ENCODE measurements at places on chromosomes 6 and 20.

DNA sequence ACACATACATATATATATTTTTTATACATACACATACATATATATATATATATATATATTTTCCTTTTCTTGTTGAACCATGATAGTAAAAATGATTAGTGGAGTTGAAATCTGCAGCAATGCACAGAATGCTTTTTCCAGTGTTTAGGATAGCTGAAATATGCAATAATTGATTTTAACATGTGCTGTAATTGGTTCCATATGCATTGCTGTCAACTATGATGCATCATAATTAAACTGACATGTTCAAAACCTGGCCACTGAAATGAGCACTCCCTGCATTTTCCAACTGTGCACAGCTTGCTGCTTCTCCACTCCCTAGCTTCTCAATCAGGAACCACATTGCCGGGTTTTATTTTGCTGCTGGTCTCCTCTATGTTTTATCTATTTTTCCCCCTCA lies 358.3 kb downstream of the PAX1 start:
- DNase-seq = no peak

DNA sequence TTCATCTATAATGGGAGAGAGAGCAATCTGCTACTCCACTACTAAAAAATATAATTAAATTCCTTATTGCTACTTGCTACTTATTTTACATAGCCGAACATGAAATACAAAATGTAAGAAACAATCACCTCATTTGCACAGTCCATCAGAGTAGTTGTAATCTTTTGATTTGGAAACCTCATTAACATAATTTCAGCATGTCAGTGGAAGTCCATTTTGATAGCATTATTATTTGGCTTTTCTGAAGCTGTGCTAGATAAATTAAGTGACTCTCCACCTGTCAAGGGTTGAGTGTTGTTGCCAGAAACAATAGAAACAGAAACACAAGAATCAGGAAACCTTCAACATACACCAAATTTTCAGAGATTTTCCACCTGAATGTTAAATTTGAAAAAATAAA lies 250.0 kb downstream of the RFPL4B start:
- no peak for DNase-seq

GRCh38 chr6:28978959-28979561 lies 26.1 kb downstream of the ZNF311 start:
- no peak for DNase-seq

DNA sequence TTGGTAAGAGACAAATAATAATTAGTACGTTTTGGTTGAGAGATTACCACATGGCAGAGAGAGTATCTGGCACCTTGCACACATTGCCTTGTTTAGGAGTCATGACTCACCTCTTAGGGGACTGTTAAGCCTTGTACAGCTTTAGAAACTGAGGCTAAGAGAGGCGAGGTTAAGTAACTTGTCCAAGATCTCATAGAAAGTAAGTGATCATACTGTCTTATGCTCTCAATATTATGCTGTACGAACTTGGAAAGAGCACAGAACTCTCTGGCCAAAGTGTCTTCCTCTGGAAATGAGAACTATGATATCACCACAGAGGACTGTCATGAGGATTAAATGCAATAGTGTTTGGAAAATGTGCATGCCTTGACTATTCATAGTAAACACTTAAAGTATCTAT lies 249.0 kb downstream of the UTRN start:
- DNase-seq = no peak

DNA sequence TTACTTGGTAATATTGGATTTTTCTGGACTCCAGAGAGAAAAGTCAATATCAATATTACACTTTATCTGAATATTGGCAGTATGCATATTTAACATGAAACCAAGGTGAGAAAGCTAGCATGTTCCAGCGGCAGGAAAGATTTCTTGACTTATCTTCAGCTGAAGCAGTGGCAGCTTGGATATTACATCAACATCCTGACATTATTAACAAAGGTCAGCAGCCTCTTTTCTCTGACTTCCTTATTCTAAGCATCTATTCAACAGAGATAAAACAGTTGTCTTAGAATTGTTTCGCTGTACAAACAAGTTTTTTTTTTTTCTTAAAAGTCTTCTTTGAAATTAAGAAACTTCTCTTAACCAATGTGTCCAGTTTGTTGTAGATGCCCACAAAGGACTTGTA lies 11.8 kb downstream of the DCBLD1 start:
- no peak for DNase-seq
